ENCODE measurements at places on chromosomes 7 and 10.

- no peak for DNase-seq
These were observed 275.4 kb downstream of the GRID1 start for GRCh38 chr10:86091216-86091615.

- no peak for DNase-seq
These were observed 150.8 kb upstream of the NPS start for GRCh38 chr10:127398140-127398970.

DNA sequence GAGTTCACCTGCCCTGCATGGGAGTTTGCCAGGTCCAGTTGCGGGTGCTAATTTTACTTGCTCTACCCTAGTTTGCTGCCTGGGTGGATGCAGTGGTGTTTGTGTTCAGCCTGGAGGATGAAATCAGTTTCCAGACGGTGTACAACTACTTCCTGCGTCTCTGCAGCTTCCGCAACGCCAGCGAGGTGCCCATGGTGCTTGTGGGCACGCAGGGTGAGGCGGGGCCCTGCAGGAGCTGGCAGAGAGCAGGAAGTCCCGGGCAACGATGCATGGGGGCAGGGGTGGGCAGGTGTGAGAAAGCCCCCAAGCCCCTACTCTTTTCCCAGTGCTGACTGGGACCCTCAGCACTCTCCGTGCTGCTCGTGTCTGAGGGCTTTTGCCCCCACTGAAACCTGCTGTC is 31.3 kb downstream of the AGAP3 start:
- no peak for DNase-seq

DNA sequence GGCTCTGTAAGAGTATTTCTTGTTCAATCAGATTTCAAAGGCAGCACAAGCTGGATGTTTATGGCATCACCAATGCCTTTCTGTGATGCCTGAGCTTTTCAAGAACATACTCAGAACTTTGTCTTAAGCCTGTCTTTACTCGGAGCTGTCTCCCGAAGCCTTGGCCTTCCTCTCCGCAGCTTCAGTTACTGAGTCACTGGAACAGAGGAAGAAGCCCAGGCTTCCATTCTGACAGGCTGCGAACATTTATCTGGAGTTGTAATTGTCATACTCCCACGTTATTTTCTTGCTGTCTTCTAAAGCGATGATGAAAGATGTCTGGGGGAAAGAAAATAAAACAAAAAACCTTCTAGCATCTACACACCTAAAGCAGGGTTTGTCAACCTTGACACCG is 43.9 kb downstream of the GRK5 start:
- DNase-seq, result no peak

DNA sequence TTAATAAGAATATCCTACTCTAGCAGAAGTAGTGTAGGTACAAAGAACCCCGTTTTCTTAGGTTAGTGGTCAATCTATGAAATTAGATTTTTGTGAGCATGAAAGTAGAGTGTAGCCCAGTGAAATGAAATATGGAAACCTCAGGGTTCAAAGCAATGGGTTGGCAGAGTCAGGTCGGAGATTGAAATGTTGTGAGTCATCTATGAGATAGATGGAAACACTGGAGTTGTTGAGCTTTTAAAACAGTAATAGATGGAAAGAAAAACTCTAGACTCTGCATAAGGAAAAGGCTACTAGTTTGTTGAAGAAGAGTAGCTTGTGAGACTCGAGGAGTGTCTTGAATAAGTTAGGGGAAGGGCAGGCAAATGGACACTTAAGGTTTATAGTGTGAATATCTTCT is 251.9 kb downstream of the EXOC4 start:
- DNase-seq, result no peak
